ENCODE measurements at places on chromosomes 6 and 20.
A peak's percentile ranks its signal among the peaks of the same experiment; 100 is the strongest.

GRCh38 chr20:3158968-3159431, 665 bp downstream of the FASTKD5 start:
- DNase-seq, result no peak

GRCh38 chr6:26304797-26305640, 60.0 kb upstream of the BTN3A2 start:
- peak; percentile 71 for DNase-seq

DNA sequence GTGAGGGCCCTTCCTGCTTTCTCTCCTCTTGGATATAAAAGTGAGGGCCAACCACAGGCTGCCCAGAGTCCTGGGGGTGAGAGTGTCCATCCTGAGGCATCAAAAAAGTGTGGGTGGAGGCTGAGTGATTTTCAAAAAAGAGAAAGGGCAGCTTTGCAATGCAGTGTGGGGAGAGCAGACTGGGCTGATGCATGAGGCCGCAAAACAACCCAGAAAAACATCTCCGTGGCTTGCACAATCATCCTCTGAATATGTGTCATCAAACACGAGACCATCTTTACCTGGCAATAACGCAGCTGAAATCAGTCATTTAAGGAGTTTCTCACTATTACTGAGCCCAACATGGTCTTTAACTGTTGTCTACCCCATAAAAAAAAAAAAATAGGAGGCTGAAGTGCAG, 191.2 kb upstream of the SOX4 start:
- DNase-seq, result peak; percentile 3

DNA sequence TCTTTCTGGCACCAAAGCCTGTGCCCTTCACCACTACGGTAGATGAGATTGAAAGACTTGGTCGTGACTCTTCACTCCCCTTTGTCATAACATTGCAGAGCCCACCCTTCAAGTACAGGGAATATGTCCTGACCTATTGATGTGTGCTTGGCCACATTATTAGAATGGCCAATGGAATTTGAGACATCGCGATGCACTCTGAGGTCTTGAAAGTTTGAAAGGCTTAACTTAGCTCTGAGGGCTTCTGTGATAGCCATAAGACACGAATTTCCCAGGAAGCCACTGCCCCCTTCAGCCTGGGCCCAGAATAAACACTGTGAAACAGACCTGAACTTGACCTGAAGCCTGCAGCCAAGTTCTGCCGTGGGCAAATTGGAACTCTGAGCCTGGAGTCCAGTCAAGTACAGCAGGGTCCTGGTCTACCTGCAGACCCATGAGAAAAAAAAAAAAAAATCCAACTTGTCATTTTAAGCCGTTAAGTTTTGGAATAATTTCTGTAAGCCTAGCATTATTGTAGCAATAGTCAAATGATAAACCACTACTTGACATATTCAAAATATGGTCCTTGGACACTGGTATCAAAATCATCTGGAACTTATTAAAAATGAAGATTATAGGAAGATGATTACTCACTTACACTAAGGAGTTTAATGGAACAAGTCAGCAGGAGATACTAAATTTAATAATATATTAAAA, 36.9 kb upstream of the TRAF3IP2 start:
- no peak for DNase-seq

DNA sequence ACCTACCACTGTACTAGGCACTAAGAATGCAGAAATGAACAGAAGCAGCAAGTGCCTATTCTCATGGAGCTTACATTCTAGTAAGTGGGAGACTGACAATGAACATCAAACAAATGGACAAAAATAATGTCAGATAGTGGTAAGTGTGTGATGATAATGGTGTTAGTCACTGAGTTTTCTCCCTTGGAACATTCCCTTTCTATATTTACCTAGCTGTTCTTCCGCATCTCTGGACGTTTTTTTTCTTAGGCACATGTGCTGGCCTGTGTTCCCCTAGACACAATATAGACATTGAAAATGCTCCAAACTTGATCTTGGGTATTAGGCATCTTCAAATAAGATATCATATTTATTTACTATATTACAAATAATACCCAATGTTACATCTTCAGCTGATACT, 218.1 kb upstream of the GJE1 start:
- DNase-seq, result no peak
